Thymus (tissue), 14 donors: ENCODE measurements at places on chromosomes 1 and 21. TPM values are rescaled to one million over a fixed set of nuclear protein-coding genes. Genes with fewer than 3 reads are reported as not detected.

GRCh38 chr1:147771226-147772125 is 11.1 kb upstream of the GJA5 start:
- DNase-seq, result no peak

- no peak for DNase-seq
Measured at GRCh38 chr21:42847726-42848125, 31.6 kb downstream of the WDR4 start.

DNA sequence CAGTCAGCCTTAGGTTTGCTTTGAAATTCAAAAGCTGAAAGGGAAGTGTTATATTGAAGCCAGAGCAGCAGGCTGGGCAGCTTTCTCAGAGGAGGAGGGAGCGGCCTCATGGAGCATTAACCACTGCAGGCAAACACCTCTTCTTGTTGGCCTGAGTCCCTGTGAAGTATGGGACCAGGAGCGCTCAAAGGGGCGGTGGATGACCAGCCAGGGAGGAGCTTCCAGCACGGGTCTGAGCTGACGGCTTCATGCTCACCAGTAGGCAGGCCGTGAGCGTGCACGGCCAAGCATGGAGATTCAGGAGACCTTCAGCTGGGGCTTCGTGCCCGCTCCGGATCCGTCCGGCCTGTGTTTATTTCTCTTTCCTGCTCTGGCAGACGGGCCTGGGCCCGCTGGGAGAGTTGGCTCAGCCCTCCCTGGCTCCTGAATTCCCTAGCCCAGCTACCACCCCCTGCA is 245.2 kb downstream of the TRABD2B start:
- DNase-seq, result no peak

DNA sequence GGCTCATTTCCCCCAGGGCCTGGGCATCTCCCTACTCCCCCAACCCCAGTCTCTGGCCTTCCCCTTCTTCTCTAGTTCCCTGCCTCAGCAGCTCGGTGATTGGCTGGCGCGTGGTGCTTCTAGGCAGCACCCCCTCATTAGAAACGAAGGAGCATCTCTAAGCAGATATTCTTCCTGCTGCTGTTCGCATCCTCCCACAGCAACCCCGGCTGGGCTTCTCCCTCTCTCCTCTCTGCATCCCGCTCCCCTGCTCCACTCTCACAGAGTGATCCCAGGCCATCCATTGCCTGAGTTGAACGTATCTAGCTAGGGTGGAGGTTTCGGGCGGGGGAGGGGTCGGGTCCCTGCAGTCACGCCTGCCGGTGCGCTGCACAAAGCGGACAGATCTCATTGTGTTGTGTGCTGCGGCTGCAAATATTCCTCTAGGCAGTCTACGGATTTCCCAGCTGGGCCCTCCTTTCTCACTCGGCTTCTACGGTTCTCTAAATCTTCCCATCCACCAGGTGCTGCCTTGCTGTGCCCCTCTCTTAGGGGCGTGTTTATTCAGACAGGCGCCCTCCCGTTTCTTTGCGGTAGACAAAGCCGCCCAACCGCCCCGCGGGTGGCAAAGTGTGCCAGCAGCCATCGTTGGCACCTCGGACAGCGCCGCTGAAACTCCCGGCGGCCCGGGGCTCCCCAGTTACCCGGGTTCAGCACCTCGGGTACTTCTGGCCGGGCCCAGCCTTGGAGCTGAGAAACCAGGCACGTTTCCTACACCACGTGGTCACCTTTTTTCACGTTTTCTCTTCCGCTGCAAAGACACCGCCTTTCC is 2.2 kb downstream of the CACNA1E start:
- peak; percentile 12 for DNase-seq

DNA sequence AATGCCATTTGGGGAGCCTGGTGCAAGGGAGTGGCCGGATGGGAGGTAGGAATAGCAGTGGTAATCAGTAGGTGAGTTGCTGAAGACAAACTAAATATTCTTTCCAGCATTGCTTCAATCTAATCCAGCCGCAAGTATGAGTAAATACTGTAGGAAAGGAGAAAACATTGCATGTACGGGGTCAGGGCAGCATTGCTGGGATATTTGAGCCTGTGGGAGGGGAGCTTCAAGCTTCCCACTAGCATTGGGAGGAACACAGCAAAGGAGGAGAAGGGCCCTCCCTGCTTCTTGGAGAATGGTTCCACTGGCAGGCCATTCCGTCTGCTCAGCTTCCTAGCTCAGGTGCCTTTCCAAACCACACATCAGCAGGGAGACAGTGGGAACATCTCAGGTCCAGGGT is 15.2 kb downstream of the CAPN2 start:
- DNase-seq, result no peak

- no peak for DNase-seq
Measured at GRCh38 chr1:93680076-93680419, 1.6 kb downstream of the BCAR3 start.

HES5 gene
- 0.38 TPM for total RNA-seq
